ENCODE measurements at places on chromosomes 3 and 15.

- DNase-seq: no peak
These were observed 5.5 kb upstream of the LEKR1 start for GRCh38 chr3:156820692-156821080.

GRCh38 chr3:182703233-182703632 lies 90.1 kb upstream of the ATP11B start:
- no peak for DNase-seq

- DNase-seq: no peak
These were observed 14.8 kb downstream of the HRH1 start for GRCh38 chr3:11168881-11169805.

DNA sequence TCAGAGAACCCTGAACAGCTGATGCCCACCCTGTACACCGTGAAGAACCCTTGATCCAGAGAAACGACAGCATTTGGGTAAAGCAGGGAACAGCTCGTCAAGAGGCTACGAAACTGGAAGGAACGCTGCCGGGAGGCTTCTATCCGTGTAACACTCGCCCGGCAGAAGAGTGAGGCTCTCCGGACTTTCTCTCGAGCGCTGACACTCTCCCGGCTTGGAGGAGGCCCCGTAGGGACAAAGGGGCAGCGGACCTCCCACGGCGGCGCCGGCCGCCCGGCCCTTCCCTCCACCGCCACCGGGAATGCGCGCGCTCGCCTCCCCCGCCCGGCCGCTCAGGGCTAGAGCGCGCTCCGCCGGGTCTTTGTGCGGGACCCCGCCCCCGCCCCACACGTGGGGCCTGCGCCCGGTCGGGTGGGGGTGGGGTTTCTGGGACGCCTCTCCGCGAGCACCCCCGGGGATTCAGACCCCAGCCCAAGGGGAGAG lies 1.7 kb downstream of the HYAL2 start:
- peak; percentile 22 for DNase-seq

GRCh38 chr3:71515636-71516365 lies 67.7 kb downstream of the FOXP1 start:
- no peak for DNase-seq

- no peak for DNase-seq
These were observed 10.6 kb upstream of the ATP2B2 start for GRCh38 chr3:10515884-10516495.

DNA sequence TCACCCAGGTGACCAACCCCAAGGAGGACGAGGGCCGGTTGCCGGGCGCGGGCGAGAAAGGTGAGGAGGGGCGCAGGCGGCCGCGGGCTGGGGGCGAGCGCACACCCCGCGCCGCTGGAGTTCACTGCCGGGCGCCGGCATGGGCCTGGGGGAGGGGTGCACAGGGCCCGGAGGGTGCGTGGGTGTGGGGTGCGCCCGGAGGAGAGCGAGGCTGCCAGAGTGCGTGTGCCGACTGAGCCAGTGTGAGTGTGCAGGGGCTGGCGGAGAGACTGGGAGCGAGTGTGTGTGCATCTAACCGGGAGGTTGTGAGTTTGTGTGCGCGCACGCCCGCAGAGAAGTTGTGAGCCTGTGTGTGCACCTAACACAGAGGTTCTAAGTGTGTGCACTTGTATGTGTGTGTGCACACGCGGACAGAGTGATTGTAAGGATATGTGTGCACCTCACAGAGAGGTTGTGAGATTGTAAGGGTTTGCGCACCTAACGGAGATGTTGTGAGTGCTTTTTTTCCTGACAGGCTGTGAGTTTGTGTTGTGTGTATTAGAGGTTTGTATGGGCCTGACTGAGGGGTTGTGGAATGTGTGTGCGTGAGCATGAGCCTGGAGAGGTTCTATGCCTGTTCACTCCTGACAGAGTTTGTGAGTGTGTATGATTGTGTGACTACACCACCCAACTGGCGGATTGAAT lies 681 bp downstream of the CTDSPL start:
- no peak for DNase-seq

- DNase-seq: no peak
These were observed 116.7 kb downstream of the NR1I2 start for GRCh38 chr3:119898478-119899191.

- no peak for DNase-seq
These were observed 725.5 kb upstream of the ARRDC4 start for GRCh38 chr15:97234851-97235610.

DNA sequence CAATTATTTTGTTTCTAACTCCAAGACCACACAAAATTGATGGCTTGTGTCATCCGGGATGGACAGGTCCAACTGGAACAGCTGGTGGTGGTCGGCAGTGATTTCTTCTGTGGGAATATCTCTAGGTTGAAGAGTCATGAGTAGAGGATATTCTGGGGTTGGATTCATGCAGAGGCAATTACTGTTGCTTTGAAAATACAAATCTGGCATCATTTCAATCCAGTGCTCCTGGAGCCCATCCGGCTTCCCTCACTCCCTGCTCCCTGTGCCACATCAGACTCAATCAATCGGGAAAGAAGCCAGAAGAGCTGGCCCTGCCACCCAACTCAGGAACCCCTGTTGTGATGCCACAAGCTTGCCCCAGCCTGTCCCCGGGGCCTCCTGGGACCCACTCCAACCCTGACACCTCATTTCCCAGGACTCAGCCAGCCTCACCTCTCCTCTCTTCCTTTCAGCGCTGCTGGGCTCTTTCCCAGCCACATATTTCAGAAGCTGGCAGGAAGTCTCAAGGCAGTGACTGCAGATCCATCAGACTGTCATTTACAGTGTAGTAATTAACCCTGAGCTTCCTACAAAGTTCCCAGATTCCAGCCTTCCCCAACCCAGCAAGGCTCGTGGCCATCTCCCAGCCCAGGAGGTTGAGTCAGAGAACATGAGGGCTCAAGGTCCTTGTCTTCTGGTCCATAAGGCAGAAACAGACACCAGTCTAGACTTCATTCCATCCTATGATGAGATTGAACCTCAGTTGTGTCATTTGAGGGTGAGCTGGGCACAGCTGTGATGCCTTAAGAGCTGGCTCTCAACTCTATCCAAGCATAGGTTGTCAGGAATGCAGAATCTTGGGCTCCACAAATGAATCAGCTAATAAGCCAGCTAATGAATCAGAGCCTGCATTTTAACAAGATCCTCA lies 114.0 kb downstream of the FAM174B start:
- DNase-seq: no peak

DNA sequence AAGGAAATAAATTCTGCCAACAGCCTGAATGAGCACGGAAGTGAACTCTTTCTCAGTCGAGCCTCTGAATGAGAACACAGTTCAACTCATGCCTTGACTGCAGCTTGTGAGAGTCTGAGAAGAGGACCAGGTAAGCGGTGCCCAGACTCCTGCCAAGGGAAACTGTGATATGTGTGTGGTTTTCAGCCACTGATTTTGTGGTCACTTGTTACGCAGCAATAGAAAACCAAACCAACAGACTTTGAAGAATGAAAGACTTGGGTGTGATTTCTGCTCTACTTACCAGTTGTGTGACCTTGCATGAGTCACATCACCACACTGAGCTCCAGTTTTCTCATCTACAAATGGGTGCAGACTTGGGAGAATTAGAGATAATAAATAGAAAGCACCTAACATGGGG lies 30.6 kb upstream of the FAM107A start:
- no peak for DNase-seq

DNA sequence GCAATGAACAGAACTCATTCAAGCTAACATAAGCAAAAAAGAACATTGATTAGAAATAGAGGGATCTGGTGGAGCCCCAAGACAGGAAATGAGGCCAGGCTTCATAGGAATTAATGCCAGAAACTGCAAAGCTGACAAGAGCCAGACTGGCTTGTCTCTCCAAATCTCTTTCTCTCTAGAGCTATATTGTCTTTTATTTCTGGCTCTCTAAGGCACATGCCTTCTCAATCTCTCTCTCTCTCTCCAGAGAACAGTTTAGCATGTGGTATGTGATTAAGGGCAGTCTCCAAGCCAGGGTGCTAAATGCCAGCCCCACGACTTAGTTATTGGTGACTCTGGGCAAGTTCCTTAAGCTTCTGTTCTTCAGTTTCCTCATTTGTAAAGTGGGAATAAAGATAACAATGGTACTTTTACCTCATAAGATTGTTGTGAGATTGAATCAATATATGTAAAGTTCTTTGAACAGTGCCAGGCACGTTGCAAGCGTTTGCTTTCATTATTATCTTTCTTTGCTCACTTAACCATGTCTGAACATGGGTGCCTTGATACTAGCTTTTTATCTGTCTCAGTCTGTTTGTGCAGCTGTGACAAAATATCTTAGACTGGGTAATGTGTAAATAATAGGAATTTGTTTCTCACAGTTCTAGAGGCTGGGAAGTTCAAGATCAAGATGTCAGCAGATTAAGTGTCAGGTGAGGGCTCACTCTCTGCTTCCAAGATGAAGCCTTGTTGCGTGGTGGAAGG lies 123.2 kb downstream of the BDH1 start:
- no peak for DNase-seq

DNA sequence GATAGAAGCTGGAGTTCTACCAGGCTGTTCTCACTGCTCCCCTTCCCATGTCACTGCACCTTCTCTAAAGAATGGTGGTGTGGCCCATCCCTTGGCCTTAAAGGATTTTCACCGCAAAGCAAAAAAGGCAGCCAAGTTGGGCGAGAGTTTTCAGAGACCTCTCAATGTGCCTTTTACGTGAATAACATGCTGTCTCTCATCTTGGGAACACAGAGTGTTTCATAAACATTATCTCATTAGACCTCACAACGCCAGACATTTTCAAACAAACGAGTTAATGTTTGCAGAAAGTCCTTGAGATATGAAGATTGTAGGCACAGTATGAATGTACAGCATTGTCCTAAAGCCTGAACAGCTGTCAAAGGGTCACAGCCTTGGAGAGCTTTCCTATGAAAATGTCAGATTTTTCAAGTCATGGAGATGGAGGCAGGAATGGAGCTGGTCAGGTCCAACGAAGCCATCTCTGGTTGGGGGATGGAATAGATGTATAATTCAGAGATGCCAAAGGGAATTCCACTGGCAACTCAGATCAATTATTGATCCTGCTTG lies 21.3 kb downstream of the TM4SF1 start:
- no peak for DNase-seq

DNA sequence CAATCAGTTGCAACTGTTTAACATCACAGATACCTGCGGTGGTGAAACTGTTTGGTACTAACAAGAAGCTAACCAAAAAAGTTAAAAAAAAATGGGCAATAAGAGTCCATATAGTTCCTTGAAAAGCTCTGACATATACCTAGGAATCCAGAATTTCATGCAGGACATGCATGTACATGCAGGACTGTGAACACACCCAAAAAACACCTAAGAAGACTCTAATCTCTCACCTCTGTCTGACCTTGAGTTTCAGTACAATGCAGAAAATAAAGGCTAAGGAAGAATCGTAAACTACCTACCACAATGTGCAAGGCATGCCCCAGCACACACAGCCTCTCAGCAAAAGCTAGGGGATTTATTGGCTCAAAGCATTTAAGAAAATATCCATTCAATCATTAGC lies 110.7 kb upstream of the GOLGA8J start:
- DNase-seq: no peak

- DNase-seq: no peak
These were observed 98.6 kb downstream of the ZIC1 start for GRCh38 chr3:147507638-147508286.

DNA sequence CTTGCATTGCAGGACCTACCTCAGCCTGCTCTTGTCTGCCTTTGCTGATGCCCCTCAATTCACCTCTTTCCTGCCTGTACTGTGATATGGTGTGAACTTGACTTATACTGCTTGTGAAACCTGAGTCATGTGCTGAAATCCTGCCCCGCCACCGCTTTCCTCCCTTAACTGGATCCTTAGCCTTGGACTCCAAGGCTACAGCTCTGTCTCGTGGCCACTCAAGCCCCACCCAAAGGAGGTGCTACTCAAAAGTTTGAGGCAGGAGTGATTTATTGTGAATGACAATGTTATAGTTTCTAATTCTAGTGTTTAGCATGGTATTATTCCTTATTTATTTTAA lies 56.1 kb downstream of the MYZAP start:
- no peak for DNase-seq

GRCh38 chr3:32383136-32383711 lies 8.4 kb upstream of the CMTM7 start:
- no peak for DNase-seq

GRCh38 chr15:51721199-51721960 lies 16.1 kb downstream of the LYSMD2 start:
- DNase-seq: no peak

Measured in stimulated activated CD8-positive, alpha-beta memory T cell treated with anti-CD3 and anti-CD28 coated beads, Interleukin-15, amount 100 ng/mL, for 1 hour (primary cell).